ENCODE measurements at places on chromosomes 5 and 9.
A peak's percentile ranks its signal among the peaks of the same experiment; 100 is the strongest.

DNA sequence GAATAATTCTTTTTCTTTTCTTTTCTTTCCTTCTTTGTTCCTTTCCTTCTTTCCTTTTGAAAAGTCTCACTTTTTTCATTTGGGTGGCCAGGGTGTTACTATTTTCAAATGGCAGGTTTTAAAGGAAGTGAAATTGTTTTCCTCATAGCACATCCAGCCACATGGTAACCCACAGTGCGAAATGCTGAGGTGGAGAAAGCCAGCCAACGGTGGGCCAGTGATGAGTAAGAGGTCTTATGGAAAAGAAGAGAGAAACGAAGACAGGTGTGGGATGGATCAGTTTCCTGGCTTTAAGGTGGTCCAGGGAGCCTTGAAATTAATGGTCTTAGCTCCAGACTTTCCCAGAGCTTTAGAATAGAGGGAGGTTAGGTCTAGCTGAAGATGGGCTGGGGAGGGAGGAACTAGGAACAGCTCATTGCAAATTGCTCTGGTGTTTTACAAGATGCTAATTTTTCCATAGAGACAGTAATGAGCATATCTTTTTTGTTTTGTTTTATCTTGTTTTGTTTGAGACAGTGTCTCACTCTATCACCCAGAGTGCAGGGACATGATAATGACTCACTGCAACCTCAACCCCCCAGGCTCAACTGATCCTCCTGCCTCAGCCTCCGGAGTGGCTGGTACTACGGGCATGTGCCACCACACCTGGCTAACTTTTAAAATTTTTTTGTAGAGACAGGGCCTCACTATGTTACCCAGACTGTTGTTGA is 17.8 kb downstream of the ITK start:
- no peak for DNase-seq

- DNase-seq: no peak
These were observed 131.6 kb downstream of the PRDM6 start for GRCh38 chr5:123220621-123221146.

- no peak for DNase-seq
These were observed 6.5 kb downstream of the EGFL7 start for GRCh38 chr9:136668983-136669790.

DNA sequence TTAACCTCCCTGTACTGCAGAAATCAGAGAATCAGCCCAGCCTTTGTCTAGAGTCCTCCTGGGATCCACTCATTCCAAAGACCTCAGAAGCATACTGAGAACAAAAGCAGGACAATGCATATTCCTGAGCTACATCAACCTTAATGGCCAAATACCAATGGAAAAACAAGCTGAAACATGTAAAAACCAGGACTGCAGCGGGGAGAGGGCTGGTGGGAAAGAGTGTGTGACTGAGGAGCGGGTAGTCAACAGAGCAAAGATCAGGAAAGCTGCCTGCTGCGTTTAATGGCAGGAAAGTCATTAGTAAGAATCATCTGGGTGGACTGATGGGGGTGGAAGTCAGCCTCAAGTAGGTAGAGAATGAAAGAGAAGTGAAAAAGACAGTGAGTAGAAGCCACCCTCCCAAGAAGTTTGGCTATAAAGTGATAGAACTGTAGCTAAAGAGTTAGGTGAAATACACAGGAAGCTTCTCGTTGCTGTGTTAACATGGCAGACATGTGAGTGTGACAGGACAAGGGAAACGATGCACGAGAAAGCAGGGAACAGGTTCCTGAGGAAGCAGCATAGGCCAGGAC is 88.1 kb downstream of the OTULIN start:
- DNase-seq: no peak

DNA sequence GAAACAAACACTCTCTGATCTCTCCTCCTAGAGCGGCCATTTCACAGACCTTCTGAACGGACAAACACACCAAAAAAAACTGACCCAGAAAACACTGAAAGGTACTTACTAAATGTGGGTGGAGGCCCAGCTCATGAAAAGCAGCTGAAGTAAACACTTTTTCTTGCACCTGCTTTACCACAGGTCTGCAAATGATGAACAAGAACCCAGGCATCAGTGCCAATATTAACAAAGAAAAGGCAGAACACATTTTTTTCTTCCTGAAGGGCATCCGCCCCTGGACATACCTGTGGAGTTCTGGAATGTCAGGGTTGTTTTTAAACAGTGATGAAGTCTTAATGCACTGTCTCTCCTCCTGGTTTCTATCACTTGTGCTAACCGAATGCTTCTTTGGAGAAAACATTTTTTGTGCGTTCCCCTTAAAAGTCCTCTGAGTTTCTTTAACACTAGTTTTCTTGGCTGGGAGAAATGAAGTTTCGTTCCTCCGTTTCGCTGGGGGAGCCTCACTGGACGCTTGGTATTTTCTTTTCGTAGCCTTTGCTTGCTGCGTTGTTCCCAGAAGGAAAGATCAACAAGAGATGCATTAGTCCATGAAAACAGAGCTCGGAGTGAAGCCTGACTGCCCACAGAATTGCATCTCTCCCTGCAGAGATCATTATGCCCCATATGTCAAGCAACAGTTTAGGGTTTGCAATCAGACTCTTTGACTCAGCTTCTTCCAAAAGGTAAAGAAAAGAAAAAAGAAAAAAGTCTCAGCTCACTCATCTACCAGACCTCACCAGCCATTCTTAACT is 7.4 kb downstream of the DDX31 start:
- DNase-seq: no peak

- peak; percentile 77 for DNase-seq
These were observed 27.6 kb upstream of the ATP6V1G1 start for GRCh38 chr9:114559830-114560513.

DNA sequence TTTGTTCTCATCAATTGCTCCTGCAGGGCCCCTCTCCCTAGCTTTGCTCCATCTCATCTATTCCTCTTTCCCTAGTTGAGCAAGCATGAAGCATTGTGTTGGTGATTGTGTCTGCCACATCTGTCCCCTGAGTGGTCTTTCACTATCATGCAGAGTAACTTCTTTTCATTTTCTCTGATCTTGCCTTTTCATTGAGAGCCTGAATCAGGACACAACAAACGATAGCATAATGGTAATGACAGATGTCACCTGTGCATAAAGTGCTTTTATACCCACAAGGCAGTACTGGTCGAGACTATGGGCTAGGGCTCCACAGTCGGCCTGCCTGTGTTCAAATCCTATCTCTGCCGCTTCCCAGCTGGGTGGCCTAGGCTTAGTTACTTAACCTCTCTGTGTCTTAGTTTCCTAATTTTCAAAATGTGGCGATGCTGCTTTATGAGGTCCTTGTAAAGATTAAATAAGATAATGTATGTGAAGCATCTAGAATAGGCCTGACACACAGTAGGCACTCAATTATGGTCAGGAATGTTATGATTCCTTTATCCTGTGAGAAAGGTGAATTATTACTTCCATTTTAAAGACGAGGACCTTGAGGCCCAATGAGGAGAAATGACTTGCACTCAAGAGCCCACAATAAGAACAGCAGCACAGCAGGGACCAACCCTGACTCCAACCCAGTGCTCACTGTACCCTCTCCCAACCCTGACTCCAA is 137.1 kb upstream of the ZNF618 start:
- no peak for DNase-seq

- DNase-seq: no peak
These were observed 23.8 kb upstream of the FBP1 start for GRCh38 chr9:94663140-94663539.

- peak; percentile 57 for DNase-seq
These were observed 15.6 kb downstream of the FCN2 start for GRCh38 chr9:134895908-134896833.

DNA sequence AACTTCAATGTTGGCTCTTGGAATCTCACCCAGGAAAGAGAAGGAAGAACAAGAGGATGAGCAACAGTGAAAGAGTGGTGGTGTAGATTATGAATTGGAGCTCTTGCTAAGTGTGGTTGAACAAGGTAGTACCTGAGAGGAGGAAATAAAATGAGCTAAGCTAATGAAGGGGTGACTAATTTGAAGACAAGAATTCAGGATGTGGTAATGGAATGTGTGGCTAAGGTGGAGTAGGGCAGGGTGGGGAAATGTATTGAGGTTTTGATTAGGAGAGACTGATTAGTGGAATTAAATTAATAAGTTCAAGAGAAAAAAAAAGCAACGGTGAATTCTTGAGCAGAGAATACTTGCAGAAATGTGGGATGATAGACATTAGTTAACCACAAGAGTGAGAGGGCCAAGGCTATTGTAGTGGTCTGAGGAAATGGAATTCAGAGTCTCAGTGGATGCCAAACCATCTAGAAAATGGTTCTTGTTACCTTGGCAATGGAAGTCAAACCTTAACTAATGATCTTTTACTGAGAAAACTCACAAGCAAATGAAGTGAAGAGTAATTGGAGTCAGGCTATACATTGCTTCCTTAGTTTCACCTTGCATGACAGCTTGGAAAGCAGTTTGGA is 648.3 kb upstream of the ZNF608 start:
- DNase-seq: no peak

GRCh38 chr5:76402251-76402885 is 717 bp upstream of the IQGAP2 start:
- peak; percentile 91 for DNase-seq

GRCh38 chr5:145585-146323 is 45.5 kb upstream of the LRRC14B start:
- DNase-seq: no peak

DNA sequence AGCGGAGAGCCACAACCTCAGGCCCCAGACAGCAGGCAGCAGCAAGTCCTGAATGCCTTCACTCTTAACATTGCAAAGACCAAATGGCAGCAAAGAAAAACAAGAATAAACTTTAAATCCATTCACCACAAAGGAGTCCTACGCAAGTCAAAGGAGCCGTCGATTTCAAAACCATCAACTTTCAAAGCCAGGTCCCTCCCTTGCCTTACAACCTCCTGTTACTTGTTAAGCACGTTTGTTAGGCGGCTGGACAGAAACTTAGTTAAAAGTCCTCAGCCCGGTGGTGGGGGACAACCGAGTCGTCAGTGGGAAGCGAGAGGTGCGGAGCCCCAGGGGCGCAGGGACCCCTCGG is 938 bp downstream of the LPAR1 start:
- peak; percentile 13 for DNase-seq

DNA sequence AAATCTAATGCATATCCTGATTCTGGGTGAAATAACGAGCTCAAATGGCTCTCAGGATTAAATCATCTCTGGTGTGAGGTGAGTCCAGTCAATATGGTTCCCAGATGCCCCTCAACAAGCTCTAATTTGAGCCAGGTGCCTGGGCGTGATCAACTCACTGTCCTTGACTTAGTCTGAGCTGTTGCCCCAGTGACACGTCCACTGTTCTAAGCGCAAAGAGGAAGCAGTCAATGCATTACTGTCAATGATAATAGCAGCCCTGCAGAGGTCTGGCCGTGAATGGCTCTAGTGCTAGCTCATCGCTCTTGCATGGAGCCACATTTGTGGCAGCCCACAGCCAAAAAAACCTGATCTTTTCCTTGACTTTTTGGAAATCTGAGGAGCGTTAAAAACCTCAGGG is 128.6 kb upstream of the EFNA5 start:
- no peak for DNase-seq

DNA sequence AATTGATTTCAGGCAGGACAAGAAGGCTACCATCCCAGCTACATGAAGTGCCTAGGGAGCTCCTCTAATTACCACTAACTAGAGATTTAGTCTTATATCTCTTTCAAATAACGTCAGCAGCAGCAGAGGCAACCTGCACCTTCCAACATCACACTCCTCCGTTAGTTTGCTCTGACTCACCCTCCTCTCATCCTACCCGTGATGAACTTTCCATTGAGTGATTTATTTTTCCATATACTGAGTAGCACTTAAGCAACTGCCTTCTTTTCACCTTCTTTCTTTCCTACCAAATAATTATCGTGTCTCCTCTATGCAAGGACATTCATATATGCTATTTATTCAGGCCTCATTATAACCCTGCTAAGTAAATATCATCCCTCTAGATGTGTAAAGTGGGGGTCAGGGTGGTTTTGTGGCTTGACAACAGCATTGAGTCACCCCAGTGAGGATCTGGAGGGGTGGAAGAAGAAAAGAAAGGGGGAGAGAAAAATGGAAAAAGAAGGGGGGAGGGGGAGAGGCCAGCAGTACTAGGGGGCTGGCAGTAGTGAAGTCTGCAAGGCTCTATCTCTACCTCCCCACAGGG is 64.6 kb upstream of the CAST start:
- no peak for DNase-seq

- DNase-seq: no peak
These were observed 456.7 kb downstream of the ZNF608 start for GRCh38 chr5:124289641-124290311.

GRCh38 chr5:164306662-164307061 is 801.2 kb downstream of the MAT2B start:
- DNase-seq: no peak

- DNase-seq: no peak
These were observed 165.0 kb downstream of the FGF1 start for GRCh38 chr5:142520885-142521284.

- DNase-seq: peak; percentile 74
These were observed 67.8 kb downstream of the FAT2 start for GRCh38 chr5:151523335-151523734.

- DNase-seq: no peak
These were observed 20.3 kb upstream of the MATR3 start for GRCh38 chr5:139273322-139273571.

GRCh38 chr5:174972291-174972690 is 247.9 kb downstream of the MSX2 start:
- no peak for DNase-seq

GRCh38 chr9:80492221-80492620 is 920.5 kb downstream of the TLE4 start:
- DNase-seq: no peak

All from suppressor macrophage (primary cell).